A549 treated with AZD2906 at 1 μM for 4 hours (cell line): ENCODE measurements at places on chromosomes 2 and 18. TPM values are rescaled to one million over a fixed set of nuclear protein-coding genes. Genes with fewer than 3 reads are reported as not detected.

The ACMSD gene
- not detected in 5 replicates for total RNA-seq

The KYNU gene
- total RNA-seq = 215 to 277 TPM (median 220 TPM) in 5 replicates

The MPP4 gene
- 0.05 to 0.24 TPM (median 0.07 TPM) in 4 of 5 replicates, not detected in the other for total RNA-seq

The CPO gene
- 0.05 to 0.11 TPM (median 0.09 TPM) in 4 of 5 replicates, not detected in the other for total RNA-seq

The MYOM1 gene
- 0.10 to 0.32 TPM (median 0.13 TPM) in 5 replicates for total RNA-seq

The CTNNA2 gene
- total RNA-seq = 0.08 to 0.62 TPM (median 0.26 TPM) in 5 replicates

The ZEB2 gene
- 6.2 to 11.3 TPM (median 8.6 TPM) in 5 replicates for total RNA-seq

The TMEFF2 gene
- 0.34 to 0.46 TPM (median 0.36 TPM) in 5 replicates for total RNA-seq
